ENCODE measurements at places on chromosomes 3 and 15.

DNA sequence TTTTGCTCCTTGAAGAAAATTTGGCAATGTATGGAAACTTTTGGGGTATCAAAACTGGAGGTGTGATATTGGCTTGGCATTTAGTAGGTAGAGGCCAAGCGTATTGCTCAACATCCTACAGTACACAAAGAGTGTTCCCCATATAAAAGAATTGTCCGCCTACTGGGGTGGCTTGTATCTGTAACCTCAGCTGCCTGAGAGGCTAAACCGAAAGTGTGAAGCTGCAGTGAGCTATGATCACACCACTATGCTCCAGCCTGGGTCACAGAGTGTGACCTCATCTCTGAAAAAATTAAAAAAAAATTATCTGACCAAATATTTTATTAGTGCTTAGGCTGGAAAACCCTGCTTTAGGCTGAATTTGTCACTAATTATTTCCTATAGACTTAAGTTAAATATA is 483.9 kb downstream of the PYDC2 start:
- no peak for DNase-seq

DNA sequence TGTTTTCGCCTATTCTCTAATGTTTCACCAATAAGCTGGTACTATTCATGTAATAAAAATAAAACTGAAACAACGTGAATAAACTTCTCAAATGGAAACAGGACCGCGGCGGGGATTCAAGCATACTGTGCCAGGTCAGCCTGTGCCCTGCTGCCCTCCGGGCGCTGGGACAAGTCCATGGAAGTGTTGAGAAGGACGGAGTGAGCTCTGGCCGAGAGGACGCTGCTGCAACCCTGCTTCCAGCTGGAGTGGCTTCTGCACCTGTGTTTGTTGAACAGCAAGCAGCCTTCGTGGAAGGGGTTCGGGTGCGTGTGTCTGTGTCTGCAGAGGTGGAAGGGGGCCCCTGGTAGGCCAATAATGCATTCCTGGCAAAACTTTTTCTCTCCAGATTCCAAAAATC is 50.0 kb upstream of the PCSK6 start:
- DNase-seq = no peak

- DNase-seq = no peak
Observed at GRCh38 chr3:46844397-46844796, 18.8 kb downstream of the MYL3 start.

GRCh38 chr15:80163217-80163616 is 10.4 kb downstream of the FAH start:
- no peak for DNase-seq

DNA sequence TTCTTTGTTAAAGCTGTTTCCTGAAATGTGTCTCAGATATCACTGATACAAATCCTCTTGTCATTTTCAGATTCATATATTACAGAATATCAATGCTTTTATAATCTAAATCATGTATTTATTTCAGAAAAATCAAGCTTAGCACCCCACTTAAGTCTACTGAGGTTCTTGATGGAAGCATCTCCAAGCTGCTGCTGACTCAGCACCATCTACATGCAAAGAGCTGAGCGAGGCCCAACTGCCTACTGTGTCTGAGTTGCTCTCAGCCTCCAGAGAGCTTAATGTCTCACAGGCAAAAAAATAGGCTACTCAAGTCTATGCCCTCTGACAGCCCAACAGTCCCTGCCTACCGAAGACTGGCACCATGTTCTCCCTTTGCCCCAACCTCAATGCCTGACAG is 29.2 kb upstream of the STIMATE start:
- DNase-seq = no peak

GRCh38 chr3:184908859-184909258 is 96.9 kb downstream of the VPS8 start:
- DNase-seq = no peak

DNA sequence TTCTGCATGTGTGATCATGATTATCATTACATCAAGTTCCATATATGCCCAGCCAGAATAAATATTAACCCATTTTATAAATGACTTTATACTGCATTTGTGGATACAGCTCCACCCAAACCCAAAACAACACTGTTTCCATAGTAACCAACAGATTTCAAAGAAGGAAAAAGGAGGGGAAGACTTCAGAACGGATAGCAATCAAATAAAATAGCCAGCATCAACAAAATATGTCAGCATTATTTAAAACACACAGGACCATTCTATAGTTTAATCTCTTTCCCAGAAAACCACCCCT is 114.4 kb downstream of the FOXP1 start:
- DNase-seq = no peak

GRCh38 chr3:179181993-179182551 is 33.9 kb downstream of the PIK3CA start:
- no peak for DNase-seq

DNA sequence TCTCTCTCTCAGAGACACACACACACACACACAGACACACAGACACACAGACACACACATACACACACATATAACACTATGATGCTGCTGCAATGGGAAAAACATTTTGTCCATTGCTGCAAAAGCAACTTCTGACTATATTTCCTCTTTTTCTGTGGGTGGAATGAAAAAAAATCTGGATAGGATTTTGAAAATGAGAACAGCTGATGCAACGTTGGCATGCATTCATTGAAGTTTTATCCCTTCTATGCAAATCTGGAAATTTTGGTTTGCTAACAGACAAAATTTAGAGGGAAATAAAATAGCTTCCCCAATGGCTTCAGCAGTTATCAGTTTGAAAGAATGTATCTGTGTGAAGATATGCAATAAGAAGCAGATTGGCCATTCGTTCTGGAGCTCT is 763.4 kb upstream of the GRM7 start:
- DNase-seq = no peak

- no peak for DNase-seq
Observed at GRCh38 chr15:52086011-52086786, 26.4 kb downstream of the BCL2L10 start.

Data from NCI-H2029 (cell line).